Activated T-cell treated with anti-CD3 and anti-CD28 coated beads for 24 hours (primary cell): ENCODE measurements at places on chromosomes 11 and 22.

DNA sequence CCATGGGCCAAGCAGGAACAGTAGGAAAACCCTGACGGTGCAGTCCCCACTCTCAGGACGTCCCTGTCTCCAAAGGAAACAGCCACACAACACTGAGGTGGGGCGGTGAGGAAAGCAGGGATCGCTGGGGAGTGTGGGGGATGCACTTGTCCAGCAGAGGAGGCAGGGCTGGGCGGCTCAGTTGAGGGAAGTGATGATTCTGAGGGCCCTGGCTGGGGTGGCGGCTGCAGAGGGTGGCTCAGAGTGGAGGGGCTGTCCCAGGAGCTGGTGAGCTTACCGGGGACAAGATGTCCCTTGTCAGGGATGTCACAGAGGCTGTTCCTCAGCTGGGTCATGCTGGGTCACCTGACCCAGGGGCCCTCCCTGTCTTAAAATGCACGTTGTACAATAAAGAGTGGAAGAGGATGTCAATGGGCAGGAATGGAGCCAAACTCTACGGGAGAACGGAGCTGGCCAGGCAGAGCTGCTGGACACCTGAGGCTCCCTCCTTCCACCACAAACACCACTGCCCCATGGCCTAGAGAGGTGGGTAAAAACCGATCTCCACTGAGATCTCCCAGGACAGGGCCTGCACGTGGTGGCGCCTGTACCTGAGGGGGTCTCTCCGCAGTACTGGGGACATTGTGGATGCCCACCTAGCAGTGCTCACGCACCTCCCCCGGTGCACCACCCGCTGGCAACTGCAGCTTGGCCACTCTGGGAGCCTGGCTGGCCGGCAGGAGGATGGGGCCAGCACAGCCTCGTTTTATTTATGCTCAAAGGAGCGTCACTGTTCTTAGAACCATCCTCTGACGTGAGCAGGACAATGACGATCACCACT lies 9.7 kb upstream of the EFCAB6 start:
- DNase-seq = no peak

GRCh38 chr22:20788627-20789344 lies 14.9 kb downstream of the SERPIND1 start:
- DNase-seq = no peak

GRCh38 chr11:8408151-8408941 lies 144.7 kb upstream of the LMO1 start:
- no peak for DNase-seq

- DNase-seq = no peak
These were observed 21.0 kb downstream of the LMO1 start for GRCh38 chr11:8242499-8243280.

- no peak for DNase-seq
These were observed 34.4 kb downstream of the TNRC6B start for GRCh38 chr22:40212121-40212520.

DNA sequence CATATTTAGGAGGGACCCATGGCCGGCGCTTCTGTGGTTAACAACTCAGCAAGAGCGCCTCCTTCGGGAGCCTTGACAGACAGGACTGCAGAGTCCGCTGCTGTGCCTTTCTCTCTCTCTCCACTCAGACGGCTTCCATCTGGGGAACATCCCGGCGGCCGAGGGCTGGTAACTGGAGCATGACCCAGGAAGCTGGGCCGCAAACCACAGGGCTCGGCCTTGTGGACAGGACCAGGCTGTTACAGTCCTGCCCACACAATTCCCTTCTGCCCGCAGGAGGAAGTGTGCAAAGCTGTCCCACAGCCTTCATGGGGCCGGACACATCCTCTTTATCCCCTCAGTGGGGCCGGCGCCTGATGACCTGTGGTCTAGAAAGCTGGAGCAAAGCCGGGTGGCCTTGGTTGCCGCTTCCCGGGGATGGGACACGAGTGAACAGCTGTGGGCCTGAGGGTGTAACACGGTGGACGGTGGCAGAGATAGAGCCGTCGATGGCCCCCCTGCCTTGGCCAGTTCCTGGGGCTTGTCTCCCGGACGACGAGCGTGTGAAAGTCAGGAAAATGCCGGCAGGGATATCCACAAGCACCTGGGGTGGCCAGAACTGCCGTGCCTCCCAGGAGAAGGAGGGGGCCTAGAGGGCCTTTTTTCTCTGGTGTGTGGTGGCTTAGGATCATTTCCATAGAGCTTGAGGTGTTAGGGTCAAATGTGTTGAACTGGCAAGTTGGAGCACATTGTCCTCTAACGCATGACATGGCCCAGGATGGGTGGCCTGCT lies 50.1 kb downstream of the FBLN1 start:
- DNase-seq = no peak

GRCh38 chr22:41742918-41743317 lies 43.6 kb downstream of the MEI1 start:
- DNase-seq = no peak

DNA sequence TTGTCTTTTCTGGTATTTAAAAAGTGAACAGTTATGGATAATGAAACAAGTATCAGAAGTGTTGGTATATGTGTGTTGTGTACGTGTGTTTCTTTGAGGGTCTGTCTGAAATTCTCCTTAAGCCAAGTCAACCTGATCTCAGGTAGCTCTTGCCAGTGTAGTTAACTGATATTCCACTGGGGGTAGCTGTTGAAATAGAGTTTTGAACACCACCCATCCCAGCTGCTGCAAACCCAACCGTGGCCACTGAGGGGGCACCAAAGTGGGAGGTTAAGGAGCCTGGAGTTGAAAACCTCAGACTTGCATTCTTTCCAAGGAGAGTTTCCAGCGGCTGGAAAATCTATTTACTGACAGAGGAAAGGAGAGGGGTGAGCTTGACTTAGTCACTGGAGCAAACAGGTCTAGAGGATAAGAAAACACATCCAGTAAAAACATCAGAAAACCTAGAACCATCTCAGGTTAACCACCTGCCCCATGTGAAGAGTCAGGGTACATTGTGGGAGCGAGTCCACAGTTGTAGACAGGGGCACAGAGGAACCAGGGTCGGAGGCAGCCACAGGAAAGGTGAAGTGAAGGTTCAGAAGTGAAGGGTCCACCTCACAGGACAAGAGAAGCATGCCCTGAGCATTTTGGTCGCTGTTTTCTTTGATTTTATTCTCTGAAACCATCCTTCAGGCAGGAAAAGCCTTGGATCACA lies 8.8 kb upstream of the CUL5 start:
- no peak for DNase-seq

GRCh38 chr22:33921525-33922348 lies 1.5 kb upstream of the LARGE1 start:
- no peak for DNase-seq

DNA sequence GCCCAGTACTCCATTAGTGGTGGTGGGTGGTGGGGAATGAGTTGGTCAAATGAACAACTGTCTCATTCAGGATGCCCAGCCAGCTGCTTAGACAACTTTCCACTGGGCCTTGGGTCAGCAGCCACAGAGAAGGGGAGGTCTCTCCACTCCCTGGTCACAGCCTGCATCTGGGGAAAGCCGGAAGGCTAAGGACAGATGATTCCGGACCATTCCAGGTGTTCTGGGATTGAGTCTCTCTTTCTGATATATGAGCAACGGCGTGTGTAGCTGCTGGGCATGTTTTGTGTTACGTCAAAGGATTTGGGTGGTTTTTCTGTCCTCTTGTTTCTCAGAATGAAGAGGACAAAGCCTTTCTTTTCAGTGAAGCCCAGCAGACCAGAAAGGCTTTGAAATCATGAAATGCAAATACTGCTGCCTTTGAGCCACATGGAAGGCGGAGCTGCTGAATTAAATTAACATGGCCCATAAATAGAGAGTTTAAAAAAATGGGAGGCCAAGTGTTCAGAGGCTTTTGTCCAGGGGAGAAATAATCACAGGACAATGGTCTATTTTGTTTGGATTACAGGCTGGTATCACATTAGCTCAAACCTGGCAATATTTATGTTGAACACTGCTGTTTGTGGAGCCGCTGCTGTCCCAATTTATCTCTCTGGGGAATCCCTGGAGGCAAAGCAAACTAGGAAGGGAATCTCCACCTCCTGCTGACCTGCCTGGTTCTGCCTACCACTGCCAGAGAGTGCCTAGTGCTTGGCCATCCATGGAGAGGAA lies 234.4 kb upstream of the E2F8 start:
- DNase-seq = no peak

GRCh38 chr11:95076416-95076815 lies 9.7 kb downstream of the SRSF8 start:
- DNase-seq = no peak

GRCh38 chr22:23161029-23161428 lies 15.8 kb downstream of the RAB36 start:
- no peak for DNase-seq

DNA sequence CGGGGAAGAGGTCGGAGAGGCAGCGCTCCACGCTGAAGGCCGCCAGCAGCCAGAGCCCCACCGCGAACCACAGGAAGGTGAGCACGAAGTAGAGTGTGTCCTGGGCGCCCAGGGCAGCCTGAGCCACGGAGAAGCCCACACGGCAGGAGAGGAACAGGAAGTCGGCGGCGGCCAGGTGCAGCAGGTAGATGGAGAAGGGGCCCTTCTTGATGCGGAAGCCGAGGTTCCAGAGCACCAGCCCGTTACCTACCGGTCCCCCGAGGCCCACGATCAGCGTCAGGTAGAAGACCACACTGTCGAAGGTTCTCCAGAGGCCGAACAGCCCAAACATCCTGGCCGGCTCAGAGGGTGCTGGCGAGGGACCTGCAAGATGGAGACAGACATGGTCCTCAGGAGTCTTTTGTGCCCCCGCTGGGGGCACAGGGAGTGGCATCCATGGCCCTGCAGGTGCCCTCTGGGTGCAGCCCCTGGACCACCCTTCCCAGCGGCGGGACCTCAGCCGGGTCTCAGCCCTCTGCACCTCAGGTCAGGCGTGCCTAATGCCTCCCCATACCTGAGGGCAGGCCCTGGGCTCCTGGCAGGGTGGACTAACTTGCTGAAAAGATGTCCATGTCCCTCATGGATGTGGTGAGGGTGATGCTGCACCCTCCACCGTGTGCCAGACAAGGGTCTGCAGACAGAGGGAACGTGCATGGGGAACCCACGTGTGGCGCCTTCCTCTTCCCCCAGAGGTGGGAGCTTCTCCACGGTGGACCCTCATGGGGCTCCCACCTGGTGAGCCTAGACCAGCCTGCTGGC lies at the start of gene MRGPRG:
MRGPRG (minus strand) TSS at position 331 of the 798 bp plus-strand sequence; CDS start at position 331, 0 bp downstream.
- DNase-seq = no peak

DNA sequence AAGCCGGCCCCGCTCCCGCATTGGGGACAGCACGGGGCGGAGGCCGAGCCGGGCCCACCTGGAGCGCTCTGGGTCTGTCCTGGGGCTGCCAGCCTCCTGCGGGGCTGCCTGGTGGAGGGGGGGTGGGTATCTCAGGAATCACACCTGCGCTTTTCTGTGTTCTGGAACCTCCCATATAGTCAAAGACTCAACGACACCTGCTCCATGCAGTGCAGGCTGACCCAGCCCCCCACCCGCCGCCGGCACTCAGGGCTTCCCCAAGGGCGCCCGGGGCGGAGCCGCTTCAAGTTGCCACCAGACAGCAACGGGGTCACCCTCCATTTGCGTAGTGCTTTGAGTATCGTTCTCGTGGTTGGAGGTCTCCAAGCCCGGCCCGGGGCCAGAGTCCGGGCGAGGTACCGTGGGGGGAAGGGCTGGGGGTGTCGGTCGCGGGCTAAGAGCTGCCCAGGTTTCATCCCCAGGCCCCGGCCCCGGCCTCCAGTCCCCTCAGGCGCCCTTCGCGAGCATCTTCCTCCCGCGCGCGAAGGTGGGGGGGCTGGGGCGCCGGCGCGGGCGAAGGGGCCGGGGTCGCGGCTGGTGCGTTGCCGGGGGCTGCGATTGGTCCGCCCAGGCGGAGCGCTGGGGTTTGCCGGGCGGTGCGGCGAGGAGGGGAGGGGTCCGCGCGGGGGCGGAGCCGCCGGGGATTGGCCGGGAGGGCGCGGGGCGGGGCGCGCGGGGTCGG lies 6.6 kb downstream of the TSPAN4 start:
- DNase-seq = no peak

DNA sequence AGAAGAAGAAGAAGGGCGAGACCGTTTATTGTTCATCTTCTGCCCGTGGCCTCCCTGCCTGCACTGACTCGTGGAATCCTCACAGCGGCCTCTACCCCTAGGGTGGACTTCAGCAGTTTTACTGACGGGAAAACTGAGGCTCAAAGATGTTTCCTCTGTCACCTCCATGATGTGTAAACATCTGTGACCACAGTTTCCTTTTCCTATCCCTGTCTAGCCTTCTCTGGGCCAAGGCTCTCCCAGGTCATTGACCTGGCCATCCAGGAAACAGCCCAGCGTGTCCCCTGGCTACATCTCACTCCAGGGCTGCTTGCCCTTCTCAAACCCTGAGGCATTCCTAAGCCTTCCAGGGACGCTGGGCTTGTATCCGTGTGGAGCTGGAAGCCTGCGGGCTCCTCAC lies 49.0 kb upstream of the GCAT start:
- no peak for DNase-seq

- no peak for DNase-seq
These were observed 15.5 kb upstream of the C1QTNF4 start for GRCh38 chr11:47609675-47610074.
